ENCODE measurements at places on chromosomes 4 and X.

- DNase-seq, result no peak
Observed at GRCh38 chr4:87527431-87528220, 1.6 kb downstream of the SPARCL1 start.

DNA sequence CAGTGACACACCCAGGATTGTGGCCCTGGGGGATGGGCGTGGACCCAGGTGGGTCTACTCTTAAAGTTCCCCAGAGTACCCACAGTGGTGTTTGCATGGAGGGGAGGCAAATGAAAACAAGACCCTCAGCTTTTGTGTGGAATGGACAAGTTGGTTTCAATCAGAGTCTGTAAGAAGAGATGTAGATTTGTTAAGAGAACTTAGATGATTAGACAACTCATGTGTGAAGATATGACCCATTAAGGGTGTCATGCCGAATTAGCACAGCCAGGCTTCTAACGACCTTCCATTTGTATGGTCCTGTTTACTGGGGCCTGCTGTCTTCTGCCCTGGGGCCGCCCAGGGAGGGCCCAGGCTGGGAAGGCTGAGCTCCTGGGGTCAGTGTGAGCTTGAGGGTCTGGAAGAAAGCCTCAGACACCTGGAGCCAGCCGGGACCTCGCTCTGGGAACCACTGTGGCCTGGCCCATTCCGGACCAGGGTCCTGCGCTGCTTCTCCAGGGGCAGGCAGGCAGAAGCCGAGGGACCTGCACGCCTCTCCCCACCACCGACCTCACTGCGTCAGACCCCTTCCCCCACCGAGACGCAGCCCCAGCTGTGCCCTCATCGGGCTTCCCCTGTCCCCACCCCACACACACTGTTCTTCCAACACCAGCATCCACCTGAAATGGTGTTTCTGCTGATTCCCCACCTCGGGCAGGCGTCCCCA, 20.4 kb downstream of the UVSSA start:
- no peak for DNase-seq

- DNase-seq, result peak; percentile 72
Observed at GRCh38 chr4:148056879-148057278, 325.0 kb downstream of the ARHGAP10 start.

GRCh38 chrX:18574591-18574990, 97.3 kb downstream of the RS1 start:
- no peak for DNase-seq

GRCh38 chrX:75337525-75337924, 63.6 kb downstream of the UPRT start:
- no peak for DNase-seq

- DNase-seq, result no peak
Observed at GRCh38 chrX:51420610-51421009, 75.8 kb downstream of the NUDT11 start.

DNA sequence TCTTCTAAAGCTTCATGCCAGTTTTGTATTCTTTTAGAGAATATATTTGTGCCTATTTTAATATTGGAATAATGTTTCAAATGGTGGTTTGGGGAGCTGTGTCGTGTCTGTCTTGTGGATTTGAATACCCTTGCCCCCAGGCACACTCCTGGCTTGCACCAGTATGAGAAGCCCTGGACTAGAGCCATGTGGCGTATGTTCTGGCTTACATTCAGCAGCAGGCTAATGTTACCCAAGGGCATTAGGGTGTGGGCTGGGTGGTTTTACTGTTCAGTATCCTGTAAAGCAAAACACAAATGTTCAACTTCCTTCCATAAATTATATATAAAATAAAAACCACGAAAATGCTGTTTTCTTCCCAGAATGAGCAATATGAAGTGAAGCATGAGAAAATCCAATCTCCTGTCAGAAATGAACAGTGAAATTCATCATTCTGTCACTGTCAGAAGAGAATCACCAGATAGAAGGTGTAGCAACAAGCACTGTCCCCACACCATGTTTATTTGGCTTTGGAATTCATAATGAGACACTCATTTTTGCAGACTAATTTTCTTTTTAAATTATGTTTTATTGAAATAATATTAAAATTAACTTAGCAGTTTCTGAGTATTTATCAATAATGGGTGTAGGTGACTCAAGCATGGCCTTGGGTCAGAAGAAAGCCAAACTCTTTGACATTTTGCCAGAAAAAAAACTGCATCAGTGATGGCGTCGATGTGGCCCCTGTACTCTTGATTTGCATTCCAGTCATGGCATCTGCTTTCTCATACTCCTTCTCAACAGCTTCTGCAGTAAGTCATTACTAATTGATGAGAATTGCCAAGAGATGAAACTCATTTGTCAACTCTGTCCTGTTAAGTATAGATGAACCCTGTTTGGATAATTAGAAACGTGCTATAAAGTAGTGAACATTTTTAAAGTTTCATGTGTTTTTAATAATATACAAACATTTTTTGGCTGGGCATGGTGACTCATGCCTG, 43.8 kb downstream of the WWC2 start:
- DNase-seq, result no peak

DNA sequence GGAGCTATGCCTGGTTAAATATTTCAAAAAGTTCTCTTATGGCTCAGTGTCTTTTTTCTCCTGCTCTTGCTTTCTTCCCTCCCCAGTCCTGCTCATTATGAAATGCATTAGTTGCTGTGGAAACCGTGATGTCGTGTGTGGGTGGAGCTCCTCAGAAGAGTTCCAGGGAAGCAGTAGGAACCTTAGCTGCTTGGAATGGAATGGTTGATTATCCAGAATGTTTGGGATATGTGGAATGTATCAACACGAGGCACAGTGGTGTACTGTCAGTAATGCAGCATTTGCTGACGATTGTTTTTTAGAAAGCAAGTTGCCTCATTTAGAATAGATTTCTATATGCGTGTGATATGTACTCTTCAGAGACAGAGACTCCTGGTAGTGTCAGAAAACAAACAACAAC, 333.2 kb downstream of the ARHGAP10 start:
- no peak for DNase-seq

DNA sequence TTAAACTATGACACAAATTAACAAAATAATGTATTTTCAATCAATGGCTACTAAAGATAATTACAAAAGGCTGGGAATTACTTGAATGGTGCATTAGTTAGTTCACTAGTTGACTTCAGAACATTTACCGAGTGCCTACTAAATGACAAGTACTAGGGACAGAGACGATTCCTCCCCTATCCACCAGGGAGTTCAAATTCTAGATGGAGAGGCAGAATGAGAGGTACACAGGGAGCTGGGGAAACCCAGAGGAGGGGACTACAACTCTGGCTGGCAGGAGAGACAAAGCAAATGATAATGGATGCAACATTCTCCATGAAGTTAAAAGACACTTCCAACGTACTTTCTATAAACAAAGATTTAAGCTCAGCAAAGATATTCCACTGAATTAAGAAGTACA, 43.1 kb upstream of the MCF2 start:
- no peak for DNase-seq

GRCh38 chr4:122052677-122053076, 99.5 kb upstream of the BLTP1 start:
- DNase-seq, result no peak

DNA sequence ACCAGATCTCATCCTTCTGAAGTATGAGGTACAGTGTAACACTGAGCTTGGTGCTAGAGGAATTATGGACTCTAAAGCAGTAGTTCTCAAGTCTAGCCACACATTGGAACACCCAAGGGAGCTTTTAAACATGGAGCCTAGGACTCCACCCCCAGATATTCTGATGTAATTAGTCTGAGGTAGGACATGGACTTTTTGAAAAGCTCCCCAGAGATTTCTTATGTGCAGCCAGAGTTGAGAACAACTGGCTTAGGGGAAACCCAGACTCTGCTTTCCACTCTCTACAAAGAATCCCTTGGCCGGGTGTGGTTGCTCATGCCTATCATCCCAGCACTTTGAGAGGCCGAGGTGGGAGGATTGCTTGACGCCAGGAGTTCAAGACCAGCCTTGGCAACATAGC, 11.6 kb upstream of the GDPD2 start:
- no peak for DNase-seq

- DNase-seq, result no peak
Observed at GRCh38 chrX:119427024-119427794, 28.1 kb downstream of the SLC25A43 start.

GRCh38 chr4:124530464-124531077, 182.0 kb downstream of the ANKRD50 start:
- no peak for DNase-seq

GRCh38 chr4:130186931-130187330, 1091.0 kb downstream of the C4orf33 start:
- no peak for DNase-seq
